ENCODE measurements at places on chromosomes 3 and 15. TPM values are rescaled to one million over a fixed set of nuclear protein-coding genes. Genes with fewer than 3 reads are reported as not detected.

RBP2 gene
- not detected for total RNA-seq

BHLHE40 gene
- 7.9 TPM for total RNA-seq

ZNF445 gene
- 8.8 TPM for total RNA-seq

ALG1L2 gene
- total RNA-seq: not detected

CHRM5 gene
- total RNA-seq: under 0.01 TPM
